A172 (cell line): ENCODE measurements at places on chromosomes 5 and 9.

GRCh38 chr9:136618580-136619547, 43.9 kb upstream of the EGFL7 start:
- no peak for DNase-seq

DNA sequence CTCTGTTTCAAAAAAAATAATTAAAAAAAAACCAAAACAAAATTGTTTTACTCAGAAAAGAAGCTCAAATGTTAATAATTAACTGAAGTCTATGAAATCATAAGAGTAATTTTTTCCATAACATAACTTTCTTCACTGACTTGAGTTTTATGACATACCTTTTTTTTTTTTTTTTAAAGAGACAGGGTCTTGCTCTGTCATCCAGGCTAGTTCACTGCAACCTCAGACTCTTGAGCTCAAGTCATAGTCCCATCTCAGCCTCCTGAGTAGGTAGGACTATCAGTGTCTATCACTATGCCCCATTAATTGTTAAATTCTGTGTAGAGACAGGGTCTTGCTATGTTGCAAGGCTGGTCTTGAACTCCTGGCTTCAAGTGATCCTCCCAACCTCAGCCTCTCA, 21.9 kb downstream of the SAR1B start:
- DNase-seq = no peak

DNA sequence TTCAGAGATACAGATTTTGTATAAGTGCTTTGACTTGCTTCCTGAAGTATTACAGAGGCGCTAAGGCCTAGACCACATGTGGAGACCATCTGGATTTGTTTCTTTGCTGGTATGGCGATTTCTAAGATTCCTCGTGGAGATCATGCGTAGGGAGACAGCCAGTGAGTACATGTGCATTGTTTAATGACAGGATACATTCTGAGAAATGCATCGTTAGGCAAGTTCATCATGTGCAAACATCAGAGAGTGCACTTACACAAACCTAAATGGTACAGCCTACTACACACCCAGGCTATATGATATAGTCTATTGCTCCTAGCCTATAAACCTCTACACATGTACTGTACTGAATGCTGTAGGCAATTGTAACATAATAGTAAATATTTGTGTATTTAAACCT, 16.5 kb upstream of the CEP120 start:
- no peak for DNase-seq

- no peak for DNase-seq
Observed at GRCh38 chr5:33306758-33307157, 134.0 kb upstream of the TARS1 start.

DNA sequence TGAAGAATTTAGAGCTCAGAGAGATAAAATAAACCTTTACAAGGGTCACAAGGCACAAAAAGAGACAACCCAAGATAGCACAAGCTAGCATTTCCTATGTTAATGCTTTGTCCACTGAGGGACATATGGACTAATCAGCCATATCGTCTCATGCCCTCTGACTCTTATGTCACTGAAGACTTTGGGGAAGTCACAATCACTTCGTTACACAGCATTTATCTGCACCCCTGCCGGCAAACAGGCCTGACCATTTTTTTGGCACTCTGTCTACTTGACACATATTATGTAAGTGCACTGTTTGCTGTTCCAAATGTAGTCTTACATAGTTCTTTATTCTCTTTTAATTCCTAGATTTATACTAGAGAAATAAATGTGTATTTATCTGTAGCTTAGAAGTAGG, 13.9 kb upstream of the BNC2 start:
- DNase-seq = no peak
